ENCODE measurements at places on chromosomes 16 and 17. TPM values are rescaled to one million over a fixed set of nuclear protein-coding genes. Genes with fewer than 3 reads are reported as not detected.

Gene CDR2L
- total RNA-seq: 6.4 TPM

Gene KRTAP1-5
- total RNA-seq: not detected

Gene OSGIN1
- 2.7 TPM for total RNA-seq

Gene CD79B
- total RNA-seq: 0.16 TPM
